ENCODE measurements at places on chromosomes 4 and X.

- H3K36me3 ChIP-seq: peaks cover 13% of the 10 kb centered on the region
- H3K4me1 ChIP-seq: no peaks in the 10 kb centered on the region
- H3K4me3 ChIP-seq: no peak overlapping the region
- H3K27me3 ChIP-seq: no peaks in the 10 kb centered on the region
- no peak overlapping the region for H3K27ac ChIP-seq
These were observed 4.5 kb downstream of the PGRMC2 start for GRCh38 chr4:128283071-128283470.

GRCh38 chr4:183129675-183130074, 30.6 kb downstream of the WWC2 start:
- H3K27me3 ChIP-seq: no peaks in the 10 kb centered on the region
- no peak overlapping the region for H3K27ac ChIP-seq
- no peaks in the 10 kb centered on the region for H3K4me1 ChIP-seq
- no peaks in the 10 kb centered on the region for H3K36me3 ChIP-seq
- DNase-seq: no peak

DNA sequence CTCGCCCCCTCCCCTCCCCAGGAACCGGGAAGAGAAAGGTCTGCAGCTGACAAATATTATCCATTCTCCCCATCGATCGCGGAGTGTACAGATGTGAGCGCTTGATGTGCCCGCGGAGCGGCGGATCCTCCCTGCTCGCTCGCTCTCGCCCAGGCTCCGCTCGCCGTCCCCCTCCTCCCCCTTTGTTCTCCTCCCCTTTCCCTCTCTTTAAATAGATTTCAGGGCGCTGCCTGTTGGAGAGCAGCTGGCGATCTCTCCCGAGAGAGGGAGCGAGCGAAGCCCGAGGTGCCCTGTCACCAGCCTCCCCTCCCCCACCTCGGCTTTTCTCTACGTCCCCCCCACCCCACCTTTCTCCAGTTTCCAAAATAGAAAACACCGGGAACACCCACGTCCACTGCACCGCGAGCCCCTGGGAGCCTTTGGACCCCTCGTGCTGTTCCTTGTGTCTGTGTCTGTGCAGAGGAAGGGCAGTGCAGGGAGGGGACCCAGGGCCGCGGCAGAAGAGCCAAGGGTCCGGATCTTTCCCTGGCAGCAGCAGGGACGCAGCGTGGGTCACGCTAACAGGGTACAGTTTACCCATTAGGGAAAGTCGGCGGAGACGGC, 56.6 kb upstream of the BCOR start:
- H3K4me1 ChIP-seq: peaks cover 5% of the 10 kb centered on the region
- H3K36me3 ChIP-seq: no peaks in the 10 kb centered on the region
- H3K4me3 ChIP-seq: peak overlapping the region; percentile 40
- peak; percentile 46 for DNase-seq

DNA sequence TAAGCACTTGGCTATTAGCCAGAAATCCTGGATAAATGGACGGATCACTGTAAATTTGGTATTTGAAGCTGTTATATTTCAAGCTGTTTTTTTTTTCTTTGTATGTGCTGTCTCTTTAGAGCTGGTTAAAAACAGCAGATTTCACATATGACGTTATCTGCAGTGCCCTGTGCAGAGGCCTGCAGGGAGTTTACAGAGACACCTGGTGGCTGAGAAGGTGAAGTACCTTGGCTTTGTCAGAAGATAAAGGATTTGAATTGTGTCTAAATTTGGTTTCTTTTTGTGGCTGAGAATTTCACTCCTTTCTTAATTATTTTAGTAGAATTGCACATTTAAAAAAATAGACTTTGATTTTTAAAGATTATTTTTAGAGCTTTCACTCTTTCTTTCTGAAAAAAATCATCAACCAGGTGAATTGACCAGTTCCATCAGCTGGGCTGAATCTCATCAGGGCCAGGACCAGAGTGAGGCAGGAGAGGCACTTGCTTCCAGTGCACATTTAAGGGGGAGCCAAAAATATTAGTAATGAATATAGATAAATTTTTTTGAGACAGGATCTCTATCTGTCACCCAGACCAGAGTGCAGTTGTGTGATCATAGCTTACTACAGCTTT, 9.6 kb upstream of the CHRNA9 start:
- no peak for DNase-seq
- no peak overlapping the region for H3K4me3 ChIP-seq
- H3K36me3 ChIP-seq: no peaks in the 10 kb centered on the region
- H3K27me3 ChIP-seq: no peaks in the 10 kb centered on the region

- H3K27me3 ChIP-seq: no peaks in the 10 kb centered on the region
- no peak overlapping the region for H3K4me3 ChIP-seq
- no peak overlapping the region for H3K27ac ChIP-seq
- no peaks in the 10 kb centered on the region for H3K4me1 ChIP-seq
- no peaks in the 10 kb centered on the region for H3K36me3 ChIP-seq
These were observed 55.4 kb downstream of the KCNIP4 start for GRCh38 chr4:21893136-21893535.

DNA sequence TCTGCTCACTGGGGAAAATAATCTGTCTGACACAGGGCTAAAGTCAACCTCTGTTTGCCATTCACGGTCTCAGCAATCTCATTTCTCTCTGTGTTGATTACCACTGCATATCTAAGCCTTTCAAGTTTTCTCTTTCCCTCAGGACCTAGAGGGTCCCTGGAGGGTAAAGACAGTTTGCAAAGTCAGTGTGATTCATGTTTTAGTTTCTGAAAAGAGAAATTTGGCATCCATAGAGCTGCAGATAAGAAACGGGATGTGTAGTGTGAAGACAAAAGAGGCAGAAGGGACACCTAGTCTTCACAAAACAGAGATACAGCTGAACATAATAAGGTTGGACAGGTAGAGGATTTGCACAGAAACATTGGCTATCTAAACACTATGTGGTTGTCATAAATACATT, 34.5 kb upstream of the KDR start:
- H3K27ac ChIP-seq: no peak overlapping the region
- H3K27me3 ChIP-seq: peaks cover 1% of the 10 kb centered on the region
- DNase-seq: no peak
- no peaks in the 10 kb centered on the region for H3K36me3 ChIP-seq
- H3K4me3 ChIP-seq: no peak overlapping the region

DNA sequence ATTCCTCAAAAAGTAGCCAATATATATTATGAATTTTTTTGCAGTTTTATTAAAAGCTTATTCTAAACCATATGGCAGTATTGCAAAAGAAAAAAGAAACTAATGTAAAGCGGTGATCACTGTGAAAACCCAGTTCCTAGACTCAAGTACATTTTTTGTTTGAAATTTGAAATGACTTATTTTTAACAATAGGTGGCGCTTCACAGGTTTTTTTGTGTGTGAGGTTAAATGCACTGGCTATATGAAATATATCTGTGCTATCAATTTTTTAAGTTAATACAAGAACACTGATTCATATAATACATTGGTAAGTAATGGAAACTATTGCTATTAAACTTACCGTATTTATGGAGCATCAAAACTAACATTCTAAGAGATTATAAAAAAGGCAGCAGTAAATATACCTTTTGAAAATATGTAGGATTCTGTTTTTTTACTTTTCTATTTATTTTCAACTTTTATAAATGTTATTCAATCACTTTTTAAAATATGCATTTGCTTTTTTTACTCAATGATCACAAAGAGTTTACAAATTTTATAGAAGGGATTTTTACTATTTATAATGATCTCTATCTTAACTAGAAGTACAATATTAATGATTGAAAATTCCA, 5.6 kb upstream of the SPRY1 start:
- no peaks in the 10 kb centered on the region for H3K4me1 ChIP-seq
- no peaks in the 10 kb centered on the region for H3K27me3 ChIP-seq
- no peak overlapping the region for H3K4me3 ChIP-seq
- no peak for DNase-seq

GRCh38 chr4:92047209-92047875, 256.4 kb upstream of the GRID2 start:
- H3K4me1 ChIP-seq: no peaks in the 10 kb centered on the region
- H3K4me3 ChIP-seq: no peak overlapping the region
- no peaks in the 10 kb centered on the region for H3K27me3 ChIP-seq
- H3K27ac ChIP-seq: no peak overlapping the region

DNA sequence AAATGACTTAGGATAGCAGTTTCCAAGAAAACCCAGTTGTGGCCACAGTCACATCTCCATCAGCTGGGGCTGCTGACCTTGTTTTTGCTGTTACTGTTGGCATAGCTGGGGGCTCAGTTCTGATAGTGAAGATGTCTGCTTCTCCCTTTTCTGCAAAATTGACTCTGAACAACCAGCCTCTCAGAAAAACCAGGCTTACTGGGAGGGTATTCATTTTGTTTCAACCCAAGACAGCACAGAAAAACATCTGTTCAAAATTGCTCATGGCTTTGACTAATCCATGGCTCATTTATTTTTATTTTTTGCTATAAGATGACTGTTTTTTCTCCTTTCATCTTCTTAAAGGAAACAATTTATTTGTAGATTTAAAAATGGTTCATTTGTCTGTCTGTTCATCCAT, 53.1 kb downstream of the RASL11B start:
- H3K27me3 ChIP-seq: no peaks in the 10 kb centered on the region
- H3K4me1 ChIP-seq: no peaks in the 10 kb centered on the region
- no peak overlapping the region for H3K4me3 ChIP-seq
- DNase-seq: no peak

DNA sequence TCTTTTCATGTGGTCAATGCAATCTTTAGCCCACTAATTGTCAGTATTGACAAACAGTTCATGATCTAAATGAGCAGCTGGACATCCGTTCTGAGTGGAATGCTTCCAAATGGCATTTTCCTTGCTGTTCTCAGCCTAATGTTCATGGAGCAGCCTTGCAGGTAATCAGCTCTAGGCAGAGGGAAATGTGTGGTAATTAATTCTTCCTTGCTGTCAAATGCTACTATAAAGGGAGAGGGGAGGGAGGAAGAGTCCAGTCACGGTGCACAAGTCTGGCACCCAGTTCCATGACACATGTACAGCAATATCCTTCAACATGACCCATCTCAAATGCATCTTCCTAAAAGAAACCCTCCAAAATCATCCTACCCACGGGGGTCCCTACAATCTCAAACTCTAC, 88.5 kb downstream of the LDB2 start:
- no peak overlapping the region for H3K27ac ChIP-seq
- peaks cover 9% of the 10 kb centered on the region for H3K36me3 ChIP-seq
- no peak overlapping the region for H3K4me3 ChIP-seq
- no peaks in the 10 kb centered on the region for H3K4me1 ChIP-seq

DNA sequence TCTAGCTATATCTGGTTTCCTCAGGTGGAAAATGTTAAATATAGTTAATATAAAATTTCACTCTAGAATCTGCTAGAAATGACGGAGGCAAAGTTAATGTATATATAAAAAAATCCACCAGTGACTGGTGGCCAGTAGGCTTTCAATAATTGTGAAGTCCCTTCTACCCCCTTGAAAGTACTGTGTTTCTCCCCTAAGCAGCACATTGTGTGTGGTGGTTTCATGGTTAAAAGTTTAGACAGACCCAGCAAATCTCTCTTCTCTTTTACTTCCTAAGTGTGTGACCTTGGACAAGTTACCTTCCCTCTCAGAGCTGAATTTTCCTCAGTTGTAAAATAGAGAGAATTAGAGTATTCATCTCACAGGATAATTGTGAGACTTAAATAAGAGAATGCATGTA, 600 bp upstream of the HEPH start:
- no peaks in the 10 kb centered on the region for H3K4me1 ChIP-seq
- H3K27me3 ChIP-seq: no peaks in the 10 kb centered on the region
- H3K27ac ChIP-seq: no peak overlapping the region
- H3K36me3 ChIP-seq: peaks cover 8% of the 10 kb centered on the region
- no peak overlapping the region for H3K4me3 ChIP-seq

DNA sequence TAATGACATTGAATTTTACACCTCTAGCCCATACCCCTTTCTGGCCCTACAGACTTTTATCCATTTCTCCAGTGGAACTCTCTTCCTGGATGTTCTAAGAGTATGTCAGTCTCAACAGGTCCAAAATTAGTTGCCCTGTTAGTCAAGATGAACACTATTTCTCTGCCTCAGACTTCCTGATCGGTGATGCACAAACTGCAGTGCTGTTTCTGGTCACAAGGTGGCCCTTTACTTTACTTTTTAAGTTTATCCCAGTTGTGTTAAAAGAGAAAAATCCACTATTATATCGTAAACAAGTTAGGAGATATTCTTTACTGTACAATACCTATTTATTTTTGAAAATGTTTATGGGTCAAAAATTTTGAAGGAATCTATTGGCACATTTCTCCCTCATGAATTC, 13.1 kb downstream of the TCEAL7 start:
- no peaks in the 10 kb centered on the region for H3K27me3 ChIP-seq
- no peaks in the 10 kb centered on the region for H3K4me1 ChIP-seq
- H3K4me3 ChIP-seq: no peak overlapping the region
- H3K27ac ChIP-seq: no peak overlapping the region
- DNase-seq: no peak

- H3K27me3 ChIP-seq: no peaks in the 10 kb centered on the region
- peak overlapping the region; percentile 33 for H3K4me3 ChIP-seq
- no peaks in the 10 kb centered on the region for H3K4me1 ChIP-seq
- no peaks in the 10 kb centered on the region for H3K36me3 ChIP-seq
- peak; percentile 49 for DNase-seq
These were observed 48.9 kb downstream of the CHIC2 start for GRCh38 chr4:54015423-54016030.

GRCh38 chr4:94489098-94489497, 37.4 kb downstream of the PDLIM5 start:
- no peaks in the 10 kb centered on the region for H3K36me3 ChIP-seq
- no peak overlapping the region for H3K4me3 ChIP-seq
- H3K4me1 ChIP-seq: no peaks in the 10 kb centered on the region

DNA sequence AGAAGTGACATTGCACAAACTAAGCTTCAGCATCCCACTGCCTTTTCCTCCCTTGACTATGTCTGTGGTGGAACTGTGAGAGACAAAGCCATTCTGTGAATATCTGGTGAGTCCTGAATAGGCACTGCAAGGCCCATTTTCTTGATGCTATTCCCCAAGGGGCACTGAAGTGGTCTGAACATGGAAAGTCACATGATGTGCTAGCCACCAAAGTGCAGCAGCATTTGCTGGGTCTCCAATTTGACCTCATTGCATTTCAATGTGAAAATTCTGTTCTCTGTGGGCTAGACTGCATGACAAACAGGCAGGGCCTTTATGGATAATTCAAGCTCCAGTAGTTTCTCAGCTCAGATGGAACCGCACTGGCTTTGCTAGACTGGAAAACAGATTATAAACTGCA, 627.4 kb upstream of the BOD1L1 start:
- no peak overlapping the region for H3K27ac ChIP-seq
- H3K4me3 ChIP-seq: no peak overlapping the region
- H3K36me3 ChIP-seq: no peaks in the 10 kb centered on the region
- no peaks in the 10 kb centered on the region for H3K27me3 ChIP-seq
